ENCODE measurements at places on chromosomes 13 and 19. TPM values are rescaled to one million over a fixed set of nuclear protein-coding genes. Genes with fewer than 3 reads are reported as not detected.

Gene RGL3
- not detected for total RNA-seq

Gene HCN2
- 1.1 TPM for total RNA-seq

Gene TIMM44
- total RNA-seq: 111 TPM

- no peak for DNase-seq
Measured at GRCh38 chr19:13023656-13024055, 28.4 kb downstream of the NFIX start.
